ENCODE measurements at places on chromosomes 13 and 19.

GRCh38 chr19:10811391-10812111 is 24.5 kb downstream of the TMED1 start:
- no peak for DNase-seq

DNA sequence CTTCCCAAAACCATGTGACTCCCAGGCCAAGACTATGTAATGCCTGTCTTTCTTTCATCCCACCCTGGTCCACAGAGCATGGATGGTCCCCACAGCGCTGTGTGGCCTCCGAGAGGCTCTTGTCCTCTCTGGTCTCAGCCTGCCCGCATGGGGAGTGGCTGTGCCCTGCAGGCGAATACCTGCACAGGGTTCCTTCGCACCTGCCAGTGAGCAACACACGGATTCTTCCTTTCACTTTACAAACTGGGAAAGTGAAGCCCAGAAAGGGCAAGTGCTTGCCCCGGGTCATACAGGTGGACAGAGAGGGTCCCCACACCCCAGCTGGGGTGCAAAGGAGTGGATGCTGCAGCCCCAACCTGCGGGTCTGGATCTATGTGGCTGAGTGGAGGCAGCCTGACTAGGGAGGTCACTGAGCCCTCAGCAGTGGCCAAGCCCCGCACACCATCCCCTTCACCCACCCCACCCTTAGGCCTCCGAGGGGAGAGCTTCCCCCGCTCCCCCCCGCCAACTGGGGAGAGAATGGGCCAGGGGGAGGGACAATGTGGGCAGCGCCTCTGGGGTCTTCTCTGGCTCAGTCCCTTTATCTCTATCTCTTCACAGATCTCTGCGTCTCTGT is 747 bp upstream of the MARK4 start:
- peak; percentile 36 for DNase-seq

DNA sequence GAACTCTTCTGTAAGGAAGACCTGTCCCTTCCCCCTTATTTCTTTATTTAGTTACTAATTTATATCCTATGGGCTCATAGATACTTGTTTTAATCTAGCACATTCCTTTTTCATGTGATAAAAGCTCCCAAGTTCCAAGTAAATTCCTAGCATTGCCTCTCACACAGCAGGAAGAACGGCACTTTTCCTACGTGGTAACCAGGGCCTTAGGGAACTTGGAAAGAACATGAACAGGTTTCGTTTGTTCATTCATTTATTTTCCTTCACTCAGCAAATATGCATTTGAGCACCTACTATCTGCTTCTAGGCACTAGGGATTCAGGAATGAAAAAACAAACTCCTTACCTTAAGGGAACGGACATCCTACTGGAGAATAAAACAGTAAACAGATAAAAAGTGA is 125.1 kb downstream of the SIPA1L3 start:
- no peak for DNase-seq

GRCh38 chr19:2053601-2054389 is 2.8 kb upstream of the MKNK2 start:
- DNase-seq = no peak

GRCh38 chr19:50486823-50487515 is 10.3 kb upstream of the GARIN5A start:
- DNase-seq = no peak

- no peak for DNase-seq
Measured at GRCh38 chr13:104691767-104692467, 1625.7 kb upstream of the SLC10A2 start.

DNA sequence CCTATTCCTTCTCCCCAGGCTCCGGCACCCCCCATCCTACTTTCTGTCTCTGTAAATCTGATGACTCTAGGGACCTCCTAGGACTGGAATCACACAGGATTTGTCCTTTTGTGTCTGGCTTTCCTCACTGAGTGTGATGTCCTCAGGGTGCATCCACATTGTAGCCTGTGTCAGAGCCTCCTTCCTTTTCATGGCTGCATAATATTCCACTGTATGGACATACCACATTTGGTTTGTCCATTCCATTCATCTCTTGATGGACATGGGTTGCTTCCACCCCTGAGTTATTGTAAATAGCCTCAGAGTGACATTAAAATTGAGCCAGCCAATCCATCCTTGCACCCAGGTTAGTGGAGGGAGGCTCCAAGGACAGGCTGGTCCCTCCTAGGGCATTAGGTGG is 22.8 kb upstream of the NMRK2 start:
- no peak for DNase-seq

- no peak for DNase-seq
Measured at GRCh38 chr19:10979951-10980381, 19.1 kb downstream of the SMARCA4 start.

GRCh38 chr13:62593804-62594203 is 1178.2 kb upstream of the PCDH20 start:
- DNase-seq = no peak

GRCh38 chr19:42268142-42268703 is 829 bp upstream of the CIC start:
- peak; percentile 96 for DNase-seq

DNA sequence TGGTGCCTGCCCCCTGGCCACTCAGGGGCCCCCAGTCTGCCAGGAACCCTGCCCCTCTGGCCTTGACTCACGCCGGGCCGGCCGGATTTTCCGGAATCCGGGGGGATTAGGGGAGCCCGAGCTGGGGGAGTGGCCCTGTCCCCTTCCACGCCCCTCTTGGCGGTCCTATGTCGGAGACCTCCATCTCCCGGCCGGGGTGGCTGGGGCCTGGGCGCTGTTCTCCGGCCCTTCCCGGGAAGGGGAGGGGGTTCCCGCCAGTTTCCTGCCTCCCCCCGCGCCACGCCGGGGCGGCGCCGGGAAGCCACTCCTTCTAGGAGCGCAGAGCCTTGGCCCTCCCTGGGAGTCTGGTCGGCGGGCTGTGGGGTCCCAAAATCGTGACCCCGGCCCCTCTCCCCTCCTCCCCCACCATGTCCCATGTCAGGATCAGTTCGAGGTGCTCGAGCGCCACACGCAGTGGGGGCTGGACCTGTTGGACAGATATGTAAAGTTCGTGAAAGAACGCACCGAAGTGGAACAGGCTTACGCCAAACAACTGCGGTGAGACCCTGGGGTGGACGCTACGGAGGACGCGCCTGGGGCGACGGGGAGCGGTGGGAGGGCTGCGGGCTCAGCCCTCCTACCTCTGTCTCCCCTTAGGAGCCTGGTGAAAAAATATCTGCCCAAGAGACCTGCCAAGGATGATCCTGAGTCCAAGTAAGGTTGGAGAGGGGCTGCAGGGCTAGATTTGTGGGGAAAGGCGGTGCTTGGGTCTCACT is 1.3 kb downstream of the TRIP10 start:
- DNase-seq = no peak

DNA sequence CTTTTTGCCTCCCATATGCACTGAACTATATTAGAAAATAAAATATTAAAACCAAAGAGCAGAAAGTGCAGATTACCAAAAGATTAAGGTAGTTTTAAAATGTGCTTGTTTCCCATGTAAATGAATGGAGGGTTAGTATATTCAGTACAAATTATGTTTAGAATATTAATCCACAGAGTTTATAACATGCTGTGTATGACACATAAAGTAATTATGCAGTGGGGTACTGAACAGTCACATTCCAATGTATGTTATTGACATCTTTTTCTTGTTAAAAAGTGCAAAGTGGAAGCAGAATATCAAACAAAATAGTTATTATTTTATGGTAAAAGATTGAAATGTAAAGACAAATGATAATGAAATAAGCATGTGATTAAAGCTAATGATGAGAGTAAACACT is 79.3 kb downstream of the GPC6 start:
- DNase-seq = no peak

DNA sequence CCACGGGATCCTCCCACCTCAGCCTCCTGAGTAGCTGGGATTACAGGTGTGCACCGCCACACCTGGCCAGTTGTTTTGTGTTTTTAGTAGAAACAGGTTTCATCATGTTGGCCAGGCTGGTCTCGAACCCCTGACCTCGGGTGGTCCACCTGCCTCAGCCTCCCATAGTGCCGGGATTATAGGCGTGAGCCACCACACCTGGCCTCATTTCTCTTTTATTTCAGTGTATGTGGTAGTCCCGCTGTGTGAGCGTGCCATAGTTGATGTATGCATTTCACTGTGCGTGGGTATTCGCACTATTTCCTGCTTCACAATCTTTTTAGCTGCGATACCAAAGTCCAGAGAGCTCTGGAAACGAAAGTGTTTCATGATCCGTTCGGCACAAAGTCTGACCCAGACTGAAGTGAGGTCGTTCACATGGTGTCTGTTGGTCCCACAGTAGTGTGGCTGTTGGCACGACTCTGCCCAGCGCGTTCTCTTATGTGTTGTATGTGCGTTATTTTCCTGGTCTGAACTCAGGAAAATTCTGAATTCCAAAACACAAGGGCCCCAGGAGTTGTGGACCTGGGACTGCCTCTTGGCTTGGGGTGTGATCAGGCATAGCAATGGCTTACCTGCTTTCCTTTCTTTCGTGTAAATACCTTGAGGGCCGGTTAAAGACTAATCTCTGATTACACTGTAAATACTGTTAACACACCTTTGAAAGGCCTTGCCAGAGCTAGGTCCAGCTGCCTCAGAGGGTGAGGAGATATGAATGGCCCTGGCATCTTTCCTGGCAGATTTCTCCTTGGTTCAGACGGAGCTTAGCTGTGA is 8.6 kb downstream of the EPN1 start:
- DNase-seq = no peak

DNA sequence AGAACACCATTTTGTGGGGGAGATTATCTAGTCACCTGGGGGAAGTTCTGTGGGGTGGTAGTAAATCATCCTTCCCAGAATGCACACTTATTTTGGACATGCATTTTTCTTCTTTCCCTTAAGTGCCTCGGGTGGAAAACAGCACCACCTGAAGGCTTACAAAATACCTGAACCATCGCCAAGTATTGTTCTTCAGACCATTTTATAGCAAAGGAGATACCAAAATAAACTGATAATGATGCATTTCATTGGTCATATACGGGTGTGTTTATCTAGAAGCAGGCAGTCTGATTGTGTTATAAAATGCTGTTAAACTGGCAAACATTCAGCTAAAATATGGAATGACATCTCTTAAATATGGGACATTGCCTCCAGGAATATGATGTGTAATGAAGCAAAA is 1034.7 kb downstream of the SLITRK1 start:
- no peak for DNase-seq

DNA sequence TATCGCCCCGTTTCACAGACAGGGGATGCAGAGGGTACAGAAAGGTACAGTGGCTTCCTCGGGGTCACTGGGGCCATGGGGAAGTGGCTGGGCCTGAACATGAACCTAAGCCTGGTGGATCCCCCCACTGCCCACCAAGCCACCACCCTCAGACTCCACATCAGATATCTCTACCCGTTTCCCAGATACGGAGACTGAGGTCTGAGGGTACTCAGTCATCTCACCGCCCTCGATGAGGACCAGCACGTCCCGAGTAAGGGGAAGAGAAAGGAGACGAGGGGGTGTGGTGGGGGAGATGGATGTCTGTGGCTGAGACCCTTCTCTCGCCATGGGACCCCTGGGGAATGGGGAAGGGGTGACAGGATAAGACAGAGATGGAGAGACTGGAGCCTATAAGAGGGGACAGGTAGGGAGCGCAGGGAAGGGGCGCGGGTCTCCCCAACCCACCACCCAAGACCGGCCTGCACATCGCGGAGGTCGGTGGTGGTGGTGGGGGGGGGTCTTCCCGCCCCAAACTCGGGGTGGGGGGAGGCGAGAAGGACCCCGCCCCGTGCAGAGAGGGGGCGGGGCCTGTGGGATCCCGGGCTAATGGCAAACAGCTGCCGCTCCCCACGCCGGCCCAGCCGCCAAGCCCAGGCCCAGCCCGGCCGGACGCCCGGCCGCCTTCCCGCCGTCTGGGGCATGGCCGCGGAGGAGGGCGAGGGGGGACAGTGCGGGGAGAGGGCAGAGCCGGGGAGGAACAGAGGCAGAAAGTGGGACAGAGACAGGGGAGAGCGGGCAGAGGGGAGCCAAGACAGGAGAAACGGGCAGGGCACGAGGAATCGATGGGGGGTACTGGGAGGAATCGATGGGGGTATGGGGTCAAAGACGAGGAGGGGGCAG is 698 bp downstream of the KANK2 start:
- DNase-seq = peak; percentile 62

GRCh38 chr13:76759877-76760276 is 126.3 kb downstream of the KCTD12 start:
- DNase-seq = no peak

DNA sequence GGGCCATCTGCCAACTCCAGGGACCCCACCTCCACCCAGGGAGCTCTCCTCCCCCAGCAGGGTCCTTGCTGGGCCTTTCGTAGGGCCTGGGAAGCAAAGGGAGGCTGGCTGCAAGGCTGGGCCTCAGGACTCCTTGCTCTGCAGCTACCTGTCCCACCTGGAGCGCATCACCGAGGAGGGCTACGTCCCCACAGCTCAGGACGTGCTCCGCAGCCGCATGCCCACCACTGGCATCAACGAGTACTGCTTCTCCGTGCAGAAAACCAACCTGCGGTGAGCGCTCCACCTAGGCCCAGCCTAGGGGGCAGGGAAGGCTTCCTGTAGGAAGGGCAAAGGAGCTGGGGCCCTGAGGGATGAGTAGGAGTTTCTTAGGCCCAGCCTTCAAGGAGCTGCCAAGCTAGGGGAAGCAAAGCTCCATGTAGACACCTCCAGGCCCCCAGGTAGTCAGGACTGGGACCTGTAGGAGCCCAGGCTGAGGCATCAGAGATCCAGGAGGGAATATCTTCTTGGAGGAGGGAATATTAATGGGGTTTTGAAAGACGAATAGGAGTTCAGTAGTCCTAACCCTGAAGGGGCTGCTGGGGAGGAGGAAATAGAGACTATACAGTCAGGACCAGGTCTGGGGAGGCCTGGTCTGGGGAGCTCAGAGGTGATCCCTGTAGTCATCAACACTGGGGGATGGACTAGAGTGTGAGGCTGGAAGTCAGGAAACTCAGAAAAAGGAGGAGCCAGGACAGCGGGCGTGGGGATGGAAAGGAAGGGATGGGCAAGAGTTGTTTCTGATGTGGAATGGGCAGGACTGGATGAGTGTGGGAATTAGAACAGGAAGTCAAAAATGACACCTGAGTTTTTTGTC is 16.0 kb downstream of the GNA15 start:
- DNase-seq = no peak

DNA sequence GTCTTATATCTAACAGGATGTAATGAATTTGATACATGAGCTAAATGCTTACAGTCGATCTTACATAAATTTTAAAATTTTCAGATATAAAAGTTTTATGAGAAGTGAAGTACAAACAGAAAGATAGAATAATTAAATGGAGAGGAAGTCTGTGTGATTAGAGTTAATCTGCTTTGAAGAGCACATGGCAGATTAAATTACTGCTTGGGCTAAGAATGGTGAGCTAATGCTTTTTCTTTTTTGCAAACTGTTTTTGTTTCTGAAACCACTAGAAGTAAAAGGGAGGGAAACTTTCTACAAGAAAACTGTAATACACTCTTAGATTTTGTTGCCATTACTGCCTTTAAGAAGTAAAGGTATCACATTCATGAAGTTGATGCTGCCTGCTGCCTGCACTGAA is 96.3 kb upstream of the SPRY2 start:
- DNase-seq = no peak

- no peak for DNase-seq
Measured at GRCh38 chr19:7979559-7979958, 25.9 kb downstream of the ELAVL1 start.

Data from RWPE1 (cell line).